ENCODE measurements at places on chromosomes 7 and 10.

DNA sequence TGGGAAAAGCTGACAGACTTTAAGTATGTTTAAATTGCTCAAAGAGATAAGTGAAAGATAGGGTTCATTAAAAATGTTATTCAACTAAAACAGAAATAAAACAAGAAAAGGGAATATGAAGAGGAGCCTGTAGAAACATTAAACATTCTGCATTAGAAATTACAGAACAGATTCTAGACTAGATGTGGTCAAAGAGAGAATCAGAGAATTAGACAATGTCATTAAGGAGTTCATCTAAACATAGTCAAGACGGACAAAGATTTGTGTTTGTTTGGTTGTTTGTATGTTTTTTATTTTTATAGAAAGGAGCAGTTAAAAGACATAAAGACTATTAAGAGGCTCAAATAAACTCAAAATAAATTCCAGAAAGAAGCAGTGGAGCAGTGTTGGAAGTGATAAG is 80.0 kb downstream of the NKX6-2 start:
- no peak for DNase-seq

DNA sequence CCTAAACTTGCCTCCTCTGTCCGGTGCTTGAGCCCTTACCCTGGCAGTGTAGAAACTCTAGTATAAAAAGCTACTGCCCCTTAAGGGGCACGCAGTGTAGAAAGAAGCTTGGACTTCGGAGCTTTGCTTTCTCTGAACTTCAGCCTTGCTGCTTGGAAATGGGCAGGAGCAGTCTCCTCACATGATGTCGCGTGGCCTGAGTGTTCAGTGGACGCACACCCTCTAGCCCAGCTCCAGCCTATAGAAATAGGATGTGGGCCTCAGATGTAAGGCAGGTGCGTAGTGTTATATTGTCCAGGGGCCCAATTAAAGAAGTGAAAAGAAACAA is 98.2 kb upstream of the PCBD1 start:
- DNase-seq: no peak

DNA sequence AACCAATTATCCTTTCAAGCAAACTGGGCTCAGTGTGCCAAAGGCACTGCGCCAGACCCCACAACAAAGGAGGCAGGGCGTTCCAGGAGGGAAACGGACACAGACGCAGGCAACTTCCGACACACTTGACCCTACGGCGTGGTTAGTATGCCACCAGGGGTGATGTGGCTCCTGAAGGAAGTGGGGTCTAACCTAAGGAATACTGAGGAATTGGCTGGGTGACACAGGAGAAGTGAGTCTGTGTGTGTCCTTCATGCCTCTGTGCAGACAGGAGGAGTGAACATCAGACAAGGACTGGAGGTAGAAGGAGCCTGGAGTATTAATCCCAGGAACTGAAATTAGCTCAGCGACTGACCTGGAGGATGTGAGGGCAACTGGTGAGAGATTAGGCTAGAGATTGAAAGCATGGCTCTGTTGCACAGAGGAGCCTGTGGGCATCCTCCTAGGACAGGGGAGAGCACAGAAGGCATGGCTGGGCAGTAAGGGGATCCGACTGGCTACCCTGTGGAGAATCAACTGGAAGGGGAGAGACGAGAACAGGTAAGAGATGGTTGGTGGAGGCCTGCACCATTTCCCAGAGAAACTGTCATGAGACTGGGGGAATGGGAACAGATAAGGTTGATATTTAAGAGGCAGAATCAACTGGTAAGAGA is 27.8 kb downstream of the GSDME start:
- no peak for DNase-seq

DNA sequence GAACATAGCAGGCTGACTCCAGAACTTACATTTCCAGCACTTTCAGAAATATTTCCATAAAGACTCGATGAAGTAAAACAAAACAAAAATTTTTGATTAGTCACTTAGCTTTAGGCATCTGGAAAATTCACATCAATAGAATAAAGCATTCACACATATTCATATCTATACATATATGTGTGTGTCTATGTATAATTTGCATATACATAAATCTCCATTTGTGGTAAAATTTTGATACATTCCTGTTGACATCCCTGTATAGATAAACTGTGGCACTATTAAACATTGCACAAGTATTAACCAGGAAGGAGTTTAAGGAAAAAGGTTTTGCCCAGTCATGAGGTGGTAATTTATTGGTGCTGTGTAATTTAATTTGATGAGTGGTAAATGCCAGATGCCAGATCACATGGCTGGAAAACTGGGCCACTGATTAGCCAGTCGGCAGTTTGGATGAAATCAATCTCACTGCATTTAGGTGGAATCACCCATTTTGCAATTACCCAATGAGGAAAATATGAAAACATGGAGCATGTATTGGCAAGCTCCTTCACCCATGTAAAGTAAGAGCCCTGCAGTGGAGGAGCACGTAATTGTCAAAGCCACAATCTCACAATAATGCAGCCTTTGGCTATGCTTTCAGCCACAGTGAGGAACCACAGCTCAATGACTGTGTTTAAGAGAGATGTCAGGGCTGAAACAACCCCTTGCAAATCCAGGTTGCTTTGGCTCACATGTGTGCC is 294.6 kb downstream of the RNLS start:
- no peak for DNase-seq

GRCh38 chr7:158077934-158078910 is 509.4 kb downstream of the PTPRN2 start:
- peak; percentile 67 for DNase-seq

Measured in NCI-H2171 (cell line).